ENCODE measurements at places on chromosomes 1 and 21. TPM values are rescaled to one million over a fixed set of nuclear protein-coding genes. Genes with fewer than 3 reads are reported as not detected.

GBP5 gene
- 0.11 TPM for total RNA-seq

SNX7 gene
- 47.2 TPM for total RNA-seq

GNB1 gene
- total RNA-seq, result 125 TPM

ANGPTL3 gene
- total RNA-seq, result not detected

RNF186 gene
- not detected for total RNA-seq

GART gene
- total RNA-seq, result 186 TPM

FCGR2B gene
- not detected for total RNA-seq

NR1I3 gene
- total RNA-seq, result not detected

PLD5 gene
- total RNA-seq, result 10.5 TPM

LRRC38 gene
- total RNA-seq, result not detected

SKI gene
- 16.0 TPM for total RNA-seq

THEM5 gene
- total RNA-seq, result not detected

CHAF1B gene
- 3.7 TPM for total RNA-seq

SELL gene
- total RNA-seq, result not detected

AVPR1B gene
- not detected for total RNA-seq

DNASE2B gene
- total RNA-seq, result not detected

SPTA1 gene
- total RNA-seq, result not detected

MFSD2A gene
- 67.8 TPM for total RNA-seq

ZNF593 gene
- total RNA-seq, result 55.7 TPM

OR2T2 gene
- not detected for total RNA-seq

TESK2 gene
- 5.1 TPM for total RNA-seq

DNM3 gene
- 0.47 TPM for total RNA-seq

C1orf185 gene
- not detected for total RNA-seq

PRRX1 gene
- 2.1 TPM for total RNA-seq

CYP4A22 gene
- not detected for total RNA-seq

BMP8B gene
- 0.08 TPM for total RNA-seq

DENND1B gene
- 5.7 TPM for total RNA-seq

BRDT gene
- total RNA-seq, result not detected

LINGO4 gene
- total RNA-seq, result not detected

HYI gene
- 97.3 TPM for total RNA-seq

ATP5PB gene
- total RNA-seq, result 383 TPM

S1PR1 gene
- total RNA-seq, result 2.8 TPM

ADGRB2 gene
- total RNA-seq, result 0.39 TPM

CCDC181 gene
- not detected for total RNA-seq

OR14K1 gene
- not detected for total RNA-seq

RHBDL2 gene
- 8.7 TPM for total RNA-seq

CNKSR1 gene
- total RNA-seq, result 14.1 TPM

IGSF9 gene
- total RNA-seq, result 6.2 TPM

IL19 gene
- total RNA-seq, result not detected

MTMR11 gene
- total RNA-seq, result 10.2 TPM

SPRR2E gene
- total RNA-seq, result not detected

GPR61 gene
- total RNA-seq, result not detected

CXADR gene
- 11.7 TPM for total RNA-seq

CLCA2 gene
- 251 TPM for total RNA-seq

GABPB2 gene
- total RNA-seq, result 7.7 TPM

COX20 gene
- 19.5 TPM for total RNA-seq

FAAH gene
- total RNA-seq, result 11.6 TPM

CDA gene
- total RNA-seq, result 24.3 TPM

LBR gene
- 37.5 TPM for total RNA-seq

C1QB gene
- not detected for total RNA-seq

CDCA8 gene
- total RNA-seq, result 34.4 TPM

ZNF683 gene
- total RNA-seq, result not detected

All from hair follicular keratinocyte (primary cell).